Neuronal stem cell (in vitro differentiated cells): ENCODE measurements at places on chromosomes 12 and 14.

DNA sequence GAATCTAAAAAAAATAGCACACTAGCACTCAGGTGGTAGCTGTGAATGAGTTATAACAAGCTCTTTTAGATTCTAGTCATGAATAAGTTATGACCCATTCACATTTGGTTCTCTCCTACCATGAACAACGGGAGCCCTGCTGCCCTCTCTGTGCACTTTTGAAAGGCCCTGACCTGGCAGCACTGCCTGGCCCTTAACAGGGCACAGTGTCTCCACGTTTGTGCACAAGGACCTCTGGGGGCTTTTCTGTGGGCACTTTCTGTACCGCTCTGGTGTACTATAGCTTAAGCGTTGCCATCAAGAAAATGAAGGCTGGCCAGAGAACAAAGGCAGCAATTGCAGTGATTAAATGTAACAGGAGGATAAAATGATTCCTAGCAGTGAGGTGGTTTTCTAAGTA is 21.2 kb downstream of the CCDC92 start:
- no peak for DNase-seq

DNA sequence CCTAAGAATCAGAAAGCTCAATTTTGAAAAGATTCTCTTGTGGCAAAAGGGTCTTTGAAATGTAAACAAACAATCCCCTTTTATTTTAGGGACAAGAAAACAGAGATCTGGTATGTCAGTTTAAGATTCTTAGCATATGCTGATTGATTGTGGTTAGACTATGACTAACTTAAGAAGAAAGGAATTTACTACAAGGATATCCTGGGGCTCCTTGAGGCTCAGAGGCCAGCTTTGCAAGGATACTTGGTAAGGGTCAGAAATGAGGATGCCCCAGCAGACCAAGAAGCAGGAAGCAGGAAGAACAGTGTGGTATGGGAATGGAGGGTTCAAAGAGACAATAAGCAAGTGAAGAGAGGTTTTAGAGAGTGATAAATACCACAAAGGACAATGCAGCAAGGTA is 474.6 kb downstream of the ETNK1 start:
- DNase-seq, result no peak

DNA sequence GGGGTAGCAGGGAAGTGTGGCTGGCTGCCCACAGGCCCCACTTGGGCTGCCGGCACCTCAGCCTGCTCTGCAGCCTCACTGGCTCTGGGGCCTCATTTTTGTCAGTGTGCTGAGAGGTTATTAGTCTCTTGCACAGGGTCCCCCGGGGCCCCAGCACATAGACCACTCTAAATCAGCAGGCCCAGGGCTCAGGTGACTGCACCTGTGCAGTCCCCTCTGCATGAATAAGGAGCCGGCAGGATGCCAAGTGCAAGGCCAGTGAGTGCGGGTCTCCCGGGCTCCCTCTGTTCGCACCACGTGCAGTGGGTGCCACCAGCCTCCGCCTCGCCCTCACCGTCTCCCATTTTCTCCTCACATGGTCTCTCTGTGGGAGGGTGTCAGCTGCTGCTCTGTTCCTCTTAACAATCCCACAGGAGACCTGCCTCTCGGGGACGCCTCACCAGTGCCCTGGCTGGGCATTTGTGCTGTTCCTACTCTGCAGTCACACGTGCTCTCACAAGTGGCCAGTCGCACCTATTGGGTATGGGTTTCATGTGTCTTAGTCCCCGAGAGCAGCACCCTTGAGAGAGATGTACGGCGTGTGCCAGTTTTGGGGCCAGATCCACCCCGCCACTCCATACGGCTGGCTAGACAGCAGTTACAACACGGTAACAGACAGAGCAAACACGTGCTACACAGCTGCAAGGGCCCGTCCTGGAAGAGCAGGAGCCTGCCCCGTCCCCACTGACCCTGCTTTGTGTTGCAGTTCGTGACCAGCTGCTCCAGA is 40.4 kb downstream of the MMAB start:
- no peak for DNase-seq

DNA sequence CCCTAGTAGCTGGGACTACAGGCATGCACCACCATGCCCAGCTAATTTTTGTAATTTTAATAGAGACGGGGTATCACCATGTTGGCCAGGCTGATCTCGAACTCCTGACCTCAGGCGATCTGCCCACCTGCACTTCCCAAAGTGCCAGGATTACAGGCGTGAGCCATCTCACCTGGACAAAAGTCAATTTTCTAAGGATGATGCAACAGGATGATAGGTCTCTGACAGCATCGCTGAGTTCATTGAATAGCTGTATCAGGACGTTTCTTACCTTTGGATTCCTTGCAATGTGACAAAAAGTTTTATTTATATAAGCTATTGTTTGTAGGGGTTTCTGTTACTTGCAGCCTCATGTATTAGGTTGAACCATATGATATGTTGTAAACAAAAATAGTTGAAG is 55.5 kb upstream of the PCED1B start:
- DNase-seq, result no peak

DNA sequence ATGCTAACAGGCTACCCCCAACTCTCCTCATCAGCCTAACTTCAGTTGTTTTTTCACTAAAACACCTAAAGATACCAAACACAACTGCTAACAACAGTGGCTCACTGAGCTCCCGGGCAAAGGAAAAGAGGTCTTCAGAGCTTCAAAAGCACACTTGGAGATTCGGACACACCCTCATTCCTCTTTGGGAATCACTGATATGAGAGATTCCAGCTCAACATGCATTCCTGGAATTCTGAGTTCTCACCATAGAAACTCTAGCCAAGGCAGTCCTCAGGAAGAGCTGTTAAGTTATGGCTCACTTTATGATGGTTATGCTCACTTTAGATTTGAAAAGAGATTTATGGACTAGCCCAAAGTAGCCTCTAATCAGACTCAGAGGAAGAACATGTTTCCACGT is 40.1 kb downstream of the STXBP6 start:
- DNase-seq, result no peak

- no peak for DNase-seq
These were observed 37.9 kb downstream of the AKAP6 start for GRCh38 chr14:32366986-32367385.

- no peak for DNase-seq
These were observed 126.2 kb downstream of the GRIP1 start for GRCh38 chr12:66552716-66553115.

DNA sequence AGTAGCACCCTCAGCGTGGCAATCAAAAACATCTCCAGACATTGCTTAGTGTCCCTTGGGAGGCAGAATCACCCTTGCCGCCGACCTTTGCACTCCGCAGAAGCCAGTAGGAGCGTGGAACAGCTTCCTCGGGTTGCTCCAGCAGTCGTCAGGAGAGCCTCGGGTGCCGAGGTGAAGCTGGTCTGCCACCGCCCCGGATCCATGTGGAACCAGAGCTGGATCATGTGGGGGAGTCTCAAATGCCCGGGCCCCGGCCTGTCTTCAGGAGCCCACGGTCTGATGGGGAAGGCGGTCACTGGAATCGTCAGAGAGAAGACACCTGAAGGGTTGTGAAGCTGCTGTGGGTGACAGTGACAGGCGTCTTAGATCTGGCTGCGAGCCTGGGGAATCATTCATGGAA is 14.3 kb downstream of the MVK start:
- no peak for DNase-seq

DNA sequence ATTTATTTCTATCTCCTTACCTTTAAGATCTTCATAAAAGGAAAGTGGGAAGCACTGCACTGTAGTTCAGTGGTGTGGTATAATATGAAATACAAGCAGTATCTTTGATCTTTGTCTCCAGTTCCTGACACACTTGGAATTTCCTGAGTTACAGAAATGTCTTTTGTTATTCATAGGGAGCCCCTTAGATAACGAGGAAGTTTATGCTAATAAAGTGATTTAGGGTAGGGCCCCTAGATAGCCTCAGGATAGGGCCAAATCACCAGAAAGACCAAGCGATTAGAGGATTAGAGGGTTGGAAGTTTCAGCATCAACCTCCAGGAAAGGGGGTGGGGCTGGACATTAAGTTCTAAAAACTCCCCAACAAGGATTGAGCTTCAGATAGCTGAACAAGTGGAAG is 29.9 kb upstream of the DDHD1 start:
- no peak for DNase-seq

DNA sequence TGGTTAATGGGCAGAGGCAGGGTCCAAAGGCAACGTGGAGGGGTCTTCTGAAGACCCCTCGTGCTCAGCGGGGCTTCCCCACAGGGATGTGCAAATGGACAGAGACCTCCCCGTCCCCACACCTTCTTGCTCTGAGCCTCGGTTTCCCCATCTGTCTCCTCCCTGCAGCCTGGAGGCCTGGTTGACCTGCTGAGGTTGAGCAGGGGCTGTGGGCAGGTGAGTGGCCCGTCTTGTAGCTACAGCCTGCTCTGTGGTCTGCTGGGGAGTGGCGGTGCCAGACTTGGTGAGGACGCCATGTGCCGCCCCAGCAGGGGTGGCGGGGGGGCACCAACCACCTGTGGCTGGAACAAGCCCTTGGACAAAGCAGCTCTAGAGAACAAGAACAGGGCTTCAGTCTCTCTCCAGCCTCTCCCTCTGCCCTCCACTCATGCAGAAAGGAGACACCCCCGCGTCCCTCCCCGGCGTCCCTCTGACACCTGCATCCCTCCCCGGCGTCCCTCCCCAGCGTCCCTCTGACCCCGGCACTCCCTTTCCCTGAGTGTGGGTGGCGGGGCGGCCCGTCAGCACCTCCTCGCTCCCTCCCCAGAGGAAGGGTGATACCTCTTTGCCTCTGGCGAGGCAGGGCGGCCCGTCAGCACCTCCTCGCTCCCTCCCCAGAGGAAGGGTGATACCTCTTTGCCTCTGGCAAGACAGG is 83.7 kb downstream of the NOC4L start:
- no peak for DNase-seq

- DNase-seq, result no peak
These were observed 465.8 kb downstream of the CCER1 start for GRCh38 chr12:90489141-90489540.

DNA sequence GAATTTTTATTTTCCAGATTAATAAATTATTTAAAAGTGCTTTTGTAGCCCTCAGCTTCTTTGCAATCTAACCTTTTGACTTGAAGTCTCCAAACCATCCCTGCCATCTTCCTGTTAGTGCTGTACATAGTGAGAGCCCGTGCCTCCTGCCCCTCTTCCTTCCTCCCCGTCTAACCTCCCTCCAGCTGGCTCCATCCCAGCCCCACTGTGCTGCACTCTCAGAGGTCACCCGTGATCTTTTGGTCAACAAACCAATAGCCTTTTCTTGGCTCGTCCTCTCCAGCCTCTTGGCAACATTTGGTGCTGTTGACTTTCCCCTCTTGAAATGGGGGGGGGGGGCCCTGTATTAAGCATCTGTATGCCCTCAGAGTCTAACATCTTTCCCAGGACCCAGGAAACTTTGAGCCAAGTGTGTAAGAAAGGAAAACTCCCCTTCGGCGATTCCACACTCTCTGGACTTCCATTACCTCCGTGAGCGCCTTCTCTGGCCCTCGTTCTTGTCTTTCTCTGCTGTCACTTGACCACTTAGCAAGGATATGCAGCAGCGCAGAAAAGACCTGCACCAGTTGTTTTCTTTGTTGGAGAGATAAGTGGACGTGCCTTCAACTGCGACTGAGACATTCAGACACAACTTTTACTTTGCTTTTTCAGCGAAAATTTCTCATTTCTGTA is 44.1 kb downstream of the FBXW8 start:
- DNase-seq, result no peak

DNA sequence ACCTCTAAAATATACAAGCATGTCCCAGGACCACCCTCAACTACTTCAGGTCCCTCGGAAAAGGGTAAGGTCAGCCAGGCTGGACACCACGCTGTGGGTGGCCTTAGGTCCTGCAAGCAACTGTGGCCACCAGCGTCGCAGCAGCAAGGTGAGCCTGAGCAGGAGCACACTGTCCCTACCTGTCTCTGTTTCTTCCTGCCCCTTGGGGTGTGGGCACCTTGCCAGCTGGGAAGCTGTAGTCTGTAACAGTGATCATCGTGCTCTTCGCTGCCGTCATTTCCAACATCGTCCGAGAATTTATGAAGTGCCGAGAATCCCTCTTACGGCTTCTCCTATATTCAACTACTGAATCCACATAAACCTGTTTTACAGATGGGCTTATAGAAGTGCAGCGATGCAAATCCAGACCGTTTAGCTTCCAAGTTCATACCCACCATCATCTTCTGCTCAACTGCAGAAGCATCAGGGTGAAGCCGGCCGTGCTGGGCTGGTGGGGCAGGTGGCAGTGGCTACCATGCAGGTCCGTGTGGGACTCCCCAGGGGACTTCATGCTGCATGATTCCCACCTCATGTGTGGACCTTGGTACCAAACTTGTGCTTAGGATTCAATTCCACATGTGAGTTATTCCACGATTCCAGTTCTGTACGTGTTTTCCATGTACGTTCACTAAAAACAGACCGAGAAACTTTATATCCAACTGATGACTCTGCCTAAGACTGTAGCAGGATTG is 361.3 kb upstream of the SFSWAP start:
- DNase-seq, result no peak

DNA sequence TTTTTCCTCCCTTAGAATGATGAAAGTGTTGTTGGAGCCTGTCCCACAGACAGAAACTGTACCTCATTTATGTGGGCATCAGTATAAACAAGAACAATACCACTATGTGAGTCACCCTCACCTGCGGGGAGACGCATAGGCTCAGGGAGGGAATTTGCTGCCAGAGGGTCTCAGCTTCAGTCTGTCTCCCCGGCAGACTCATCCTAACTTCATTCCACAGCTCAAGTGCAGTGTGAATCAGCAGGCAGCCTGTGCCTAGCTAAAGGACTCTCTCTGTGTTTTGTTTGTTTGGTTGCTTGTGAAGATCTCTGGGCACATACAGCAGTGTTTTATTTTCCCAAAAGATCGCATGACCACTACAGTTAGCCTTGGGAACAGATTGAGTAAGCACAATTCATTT is 98.9 kb downstream of the PRKCH start:
- no peak for DNase-seq

GRCh38 chr14:103260629-103261124 is 73.4 kb upstream of the EIF5 start:
- no peak for DNase-seq

- no peak for DNase-seq
These were observed 100.0 kb upstream of the HECTD1 start for GRCh38 chr14:31307618-31308017.

DNA sequence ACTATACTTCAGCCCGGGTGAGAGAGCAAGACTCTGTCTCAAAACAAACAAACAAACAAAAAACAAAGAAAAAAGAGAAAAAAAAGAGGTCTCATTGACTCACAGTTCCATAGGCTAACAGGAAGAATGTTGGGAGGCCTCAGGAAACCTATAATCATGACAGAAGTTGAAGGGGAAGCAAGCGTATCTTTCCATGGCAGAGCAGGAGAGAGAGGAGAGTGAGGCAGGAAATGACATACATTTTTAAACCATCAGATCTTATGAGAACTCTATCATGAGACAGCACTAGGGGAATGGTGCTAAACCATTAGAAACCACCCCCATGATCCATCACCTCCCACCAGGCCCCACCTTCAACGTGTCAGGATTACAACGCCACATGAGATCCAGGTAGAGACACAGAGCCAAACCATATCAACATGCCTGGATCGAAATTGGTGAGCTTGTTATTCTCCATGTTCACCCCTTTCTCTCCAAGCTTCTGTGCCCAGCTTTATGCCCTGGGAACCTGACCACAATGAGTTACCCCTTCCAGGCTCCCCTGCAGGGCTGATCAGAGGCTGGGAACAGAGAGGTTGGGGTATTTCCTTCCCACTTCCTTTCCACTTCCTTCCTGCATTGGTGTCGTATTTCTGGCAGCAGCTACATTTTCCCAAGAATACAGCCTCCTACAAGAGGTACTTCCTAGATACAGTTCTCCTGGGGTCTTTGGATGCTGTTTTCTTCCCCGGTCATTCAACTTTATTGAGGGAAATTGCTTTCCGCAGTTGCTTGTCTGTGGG is 219.3 kb upstream of the FLRT2 start:
- DNase-seq, result no peak
